ENCODE measurements at places on chromosomes 11 and 22.
A peak's percentile ranks its signal among the peaks of the same experiment; 100 is the strongest.

DNA sequence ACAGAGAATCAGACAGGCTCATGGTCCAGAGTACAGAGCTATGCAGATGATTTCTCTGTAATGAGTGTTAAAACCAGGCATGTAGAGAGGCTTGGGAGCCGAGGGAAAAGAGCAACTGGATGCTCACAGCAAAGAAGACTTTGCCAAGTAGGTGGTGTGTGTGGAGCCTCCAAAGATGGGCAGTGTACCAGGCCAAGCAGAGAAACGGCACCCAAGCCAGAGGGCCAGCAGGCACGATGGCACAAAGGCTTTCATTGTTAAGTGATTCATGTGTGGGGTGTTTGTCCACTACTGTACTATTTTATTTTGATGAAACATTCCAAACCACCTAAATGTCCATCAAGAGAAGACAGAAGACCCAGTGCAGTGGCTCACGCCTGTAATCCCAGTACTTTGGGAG is 11.1 kb downstream of the RANGAP1 start:
- no peak for DNase-seq

DNA sequence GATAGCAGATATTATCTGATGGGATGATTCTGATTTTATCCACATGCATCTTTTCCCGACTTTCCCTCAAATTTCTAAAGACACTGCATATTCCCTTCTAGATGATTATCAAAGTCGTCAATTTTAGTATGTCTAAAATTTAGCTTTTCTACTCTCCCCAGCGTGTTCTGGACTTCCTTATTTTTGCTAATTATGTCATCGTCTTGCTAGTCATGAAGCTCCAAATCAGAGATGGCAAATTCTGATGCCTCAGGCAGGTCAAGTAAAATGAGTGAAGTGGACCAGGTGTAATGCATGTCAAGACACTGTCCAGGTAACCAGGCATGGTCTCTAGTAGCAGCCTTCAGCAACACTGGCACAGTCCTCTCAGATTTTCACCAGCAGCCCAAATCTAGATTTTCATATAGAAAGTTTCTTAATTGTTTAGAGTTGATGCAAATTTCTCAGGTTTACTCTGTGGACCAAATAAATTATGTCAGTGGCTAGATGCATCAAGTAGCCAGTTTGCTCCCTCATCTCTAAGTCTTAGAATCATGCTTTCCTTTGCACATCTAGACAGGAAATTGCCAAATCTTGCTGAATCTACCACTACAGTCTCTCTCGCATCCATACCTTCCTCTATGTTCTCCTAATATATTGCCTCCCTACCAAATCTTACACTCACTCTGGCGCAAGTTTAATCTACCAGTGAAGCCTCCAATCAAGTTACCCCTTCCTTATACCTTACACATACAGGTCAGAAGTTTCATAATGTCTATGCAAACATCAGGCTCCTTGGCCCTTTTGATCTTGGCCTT is 10.6 kb downstream of the HSD17B12 start:
- no peak for DNase-seq

DNA sequence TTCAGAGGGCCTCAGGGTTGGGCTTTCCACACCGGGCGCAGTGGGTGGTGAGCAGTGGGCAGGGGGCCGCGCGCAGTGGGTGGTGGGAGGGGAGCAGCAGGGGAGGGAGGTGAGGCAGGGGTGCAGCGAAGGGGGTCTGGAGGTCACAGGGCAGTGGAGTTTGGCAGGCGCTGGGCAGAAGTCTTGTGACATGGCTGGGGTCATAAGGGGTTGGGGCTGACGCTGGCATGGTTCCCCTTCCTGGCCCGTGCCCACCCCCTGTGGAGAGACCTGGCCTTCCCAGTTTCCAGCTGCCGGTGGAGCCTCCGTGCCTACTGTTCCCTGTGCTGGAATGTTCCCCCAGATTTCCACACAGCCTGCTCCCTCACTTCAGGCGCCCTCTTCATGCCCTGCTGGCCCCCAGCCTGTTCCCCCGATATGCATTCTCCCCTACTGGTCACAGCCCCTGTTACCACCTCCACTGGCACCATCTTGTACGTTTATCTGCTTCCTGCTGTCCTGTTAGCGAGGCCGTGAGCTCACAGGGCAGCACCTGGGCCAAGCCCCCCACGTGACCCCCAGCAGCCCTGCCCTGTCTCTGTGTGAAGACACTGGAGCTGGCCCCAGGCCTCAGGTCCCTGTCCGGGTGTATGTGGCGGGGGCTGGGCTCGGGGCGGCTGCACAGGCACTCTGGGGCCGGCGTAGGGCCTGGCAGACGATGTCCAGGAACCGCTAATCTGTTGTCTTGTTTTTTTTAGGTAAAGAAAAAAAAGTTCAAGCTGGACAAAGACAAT is 111.6 kb downstream of the KCNQ1OT1 start:
- DNase-seq: no peak

GRCh38 chr11:13207665-13208594 is 69.7 kb upstream of the BMAL1 start:
- peak; percentile 28 for DNase-seq

GRCh38 chr22:50229370-50229769 is 15.5 kb downstream of the TUBGCP6 start:
- DNase-seq: no peak

DNA sequence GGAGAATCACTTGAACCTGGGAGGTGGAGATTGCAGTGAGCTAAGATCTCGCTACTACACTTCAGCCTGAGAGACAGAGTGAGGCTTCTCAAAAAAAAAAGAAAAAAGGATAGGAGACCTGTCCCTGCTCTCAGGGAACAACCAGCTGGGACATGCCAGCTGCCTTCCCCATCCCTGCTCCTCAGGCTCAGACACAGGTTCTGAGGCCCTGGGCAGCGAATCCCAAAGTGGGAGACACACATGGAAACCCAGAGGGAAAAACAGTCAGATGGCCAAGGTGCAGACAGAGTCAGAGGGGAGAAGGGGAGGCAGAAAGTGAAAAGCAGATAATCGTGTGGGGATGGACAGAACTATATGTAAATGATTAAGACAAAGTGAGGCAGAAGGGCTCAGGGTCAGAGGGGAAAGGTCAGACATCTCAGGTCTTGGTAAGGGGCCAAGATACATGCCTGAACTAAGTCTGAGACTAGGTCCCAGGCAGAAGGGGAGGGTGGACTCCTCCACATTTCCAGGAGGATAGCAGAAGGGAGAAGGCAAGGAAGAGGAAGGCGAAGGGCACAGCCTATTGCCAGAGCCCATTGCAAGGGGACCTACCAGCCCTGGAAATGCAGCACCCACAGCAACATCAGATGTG is 14.2 kb downstream of the STARD10 start:
- DNase-seq: no peak

- DNase-seq: no peak
These were observed 7.4 kb upstream of the PATL1 start for GRCh38 chr11:59676205-59676604.

DNA sequence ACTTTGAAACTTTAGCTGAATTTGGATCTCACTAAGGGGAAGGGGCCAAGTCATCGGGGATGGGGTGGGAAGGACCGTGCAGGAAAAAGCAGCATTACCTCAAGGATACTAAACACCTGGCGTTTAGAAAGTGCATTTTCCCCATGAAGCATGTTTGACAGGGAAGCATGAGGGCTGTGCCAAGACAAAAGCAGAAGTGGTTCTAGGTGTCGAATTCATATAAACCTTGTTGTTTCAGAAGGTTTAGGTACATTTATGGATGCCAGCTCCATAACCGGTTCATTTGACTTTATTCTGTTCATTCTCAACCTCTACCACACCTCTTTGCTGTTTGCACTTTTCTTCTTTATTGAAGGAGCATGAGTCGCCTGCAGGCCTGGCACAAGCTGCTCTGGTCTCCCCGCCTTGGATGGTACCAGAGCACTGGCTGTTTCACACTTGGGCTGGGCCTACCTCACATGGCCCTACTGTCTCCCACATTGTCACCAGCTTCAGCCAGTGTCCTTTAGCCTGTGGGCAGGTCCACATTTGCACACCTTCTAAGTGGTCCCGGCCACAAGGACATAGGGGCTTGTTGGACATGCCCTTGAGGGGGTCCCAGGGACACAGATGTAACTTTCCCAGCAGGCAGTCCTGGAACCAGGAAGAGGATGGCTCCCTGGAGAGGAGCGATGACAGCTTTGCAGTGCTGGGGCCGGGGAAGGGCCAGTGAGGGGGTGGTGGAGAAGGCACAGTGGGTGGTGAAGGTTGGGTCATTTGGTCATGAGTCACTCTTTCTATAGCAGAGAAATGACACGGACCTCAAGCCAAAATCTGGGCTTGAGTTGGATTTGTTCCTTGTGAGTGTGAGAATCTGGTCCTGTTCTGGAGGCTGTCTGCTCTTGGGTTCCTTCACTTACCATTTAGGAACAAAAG is 3.2 kb upstream of the ST14 start:
- peak; percentile 34 for DNase-seq

DNA sequence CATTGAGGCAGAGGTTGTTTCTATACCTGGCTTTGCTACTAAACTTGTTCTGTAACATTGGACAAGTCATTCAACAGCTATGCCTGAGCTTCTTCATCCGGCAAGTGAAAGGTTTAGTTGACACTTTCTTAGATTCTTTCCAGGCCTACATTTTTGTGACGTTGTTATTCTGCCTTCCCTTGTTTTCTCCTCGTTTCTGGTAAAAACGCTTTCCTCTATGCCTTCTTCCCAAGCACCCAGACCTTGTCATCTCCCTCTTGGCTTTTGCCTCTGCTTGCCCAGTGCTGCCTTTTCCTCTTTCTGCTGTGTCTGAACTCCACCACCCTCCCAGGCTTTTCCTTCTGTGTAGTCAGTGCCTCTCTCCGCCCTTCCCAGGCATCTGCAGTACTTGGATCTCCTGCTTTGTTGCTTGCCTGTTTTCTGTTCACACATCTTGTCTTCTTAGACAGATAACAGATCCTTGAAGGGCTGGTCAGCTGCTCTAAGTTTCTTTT is 1.4 kb upstream of the AMOTL1 start:
- no peak for DNase-seq

- DNase-seq: no peak
These were observed 14.3 kb downstream of the TCIRG1 start for GRCh38 chr11:68053117-68053516.

GRCh38 chr11:66243782-66244535 is 24.5 kb upstream of the RAB1B start:
- DNase-seq: no peak

DNA sequence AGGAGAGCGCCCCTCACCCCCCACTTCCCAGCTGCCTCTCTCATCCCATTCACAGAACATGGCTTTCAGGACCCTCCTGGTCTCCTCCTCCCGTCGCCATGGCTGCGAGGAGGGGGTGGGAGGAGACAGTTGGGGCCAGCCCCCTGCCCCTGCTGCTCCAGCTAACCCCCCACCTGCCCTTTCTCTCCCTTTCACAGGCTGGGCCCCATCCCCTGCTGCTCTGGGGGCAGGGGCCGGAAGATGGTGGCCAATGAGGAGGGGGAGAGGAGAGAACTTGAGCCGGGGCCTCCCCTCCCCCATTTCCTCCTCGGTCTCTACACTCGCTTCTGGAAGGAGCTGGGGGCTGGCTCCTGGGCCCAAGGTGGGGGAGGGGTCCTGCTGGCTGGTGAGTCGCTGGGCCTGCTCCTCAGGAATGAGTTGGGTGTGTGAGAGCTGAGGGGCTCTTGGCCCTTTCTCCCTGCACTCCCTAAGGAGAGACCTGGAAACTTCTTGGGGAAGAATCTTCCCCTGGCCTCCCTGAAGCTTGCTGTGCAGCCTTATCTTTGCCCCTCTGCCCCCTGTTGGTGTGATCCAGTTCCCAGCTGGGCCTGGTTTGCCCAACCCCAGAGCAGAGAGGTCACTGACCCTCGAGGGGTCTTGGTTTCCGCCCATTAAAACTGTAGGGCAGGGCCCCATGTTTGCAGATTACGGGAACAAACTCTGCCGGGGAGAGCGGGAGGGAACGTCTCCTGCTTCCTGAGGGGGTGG is 10.2 kb downstream of the YPEL4 start:
- no peak for DNase-seq

DNA sequence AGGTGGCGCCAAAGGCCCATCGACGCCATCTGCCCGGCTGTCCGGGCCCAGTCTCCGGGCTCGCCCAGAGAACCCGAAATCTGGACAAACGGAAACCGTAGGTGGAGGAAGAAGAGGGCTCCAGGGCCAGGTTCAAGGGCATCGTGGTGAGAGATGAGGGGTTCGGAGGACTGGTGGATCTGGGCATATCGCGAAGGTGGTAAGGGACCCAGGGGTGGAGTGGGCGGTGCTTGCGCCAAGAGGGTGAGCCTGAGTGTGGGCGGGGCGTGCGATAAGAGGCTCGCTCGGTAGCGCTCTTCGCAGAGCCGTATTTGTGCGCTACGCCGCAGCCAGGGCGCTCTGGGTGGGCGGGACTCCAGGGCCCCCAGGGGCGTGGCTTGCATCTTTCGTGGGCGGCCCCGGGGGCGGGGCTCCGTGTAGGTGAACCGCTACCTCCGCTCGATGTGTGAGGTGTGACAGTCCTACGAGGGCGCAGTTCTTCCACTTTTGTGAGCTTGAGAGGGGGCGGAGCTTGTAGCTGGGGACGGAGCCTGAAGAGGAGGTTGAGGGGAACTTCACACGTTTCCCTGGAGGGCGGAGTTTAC is 4.8 kb downstream of the CD248 start:
- DNase-seq: peak; percentile 77

DNA sequence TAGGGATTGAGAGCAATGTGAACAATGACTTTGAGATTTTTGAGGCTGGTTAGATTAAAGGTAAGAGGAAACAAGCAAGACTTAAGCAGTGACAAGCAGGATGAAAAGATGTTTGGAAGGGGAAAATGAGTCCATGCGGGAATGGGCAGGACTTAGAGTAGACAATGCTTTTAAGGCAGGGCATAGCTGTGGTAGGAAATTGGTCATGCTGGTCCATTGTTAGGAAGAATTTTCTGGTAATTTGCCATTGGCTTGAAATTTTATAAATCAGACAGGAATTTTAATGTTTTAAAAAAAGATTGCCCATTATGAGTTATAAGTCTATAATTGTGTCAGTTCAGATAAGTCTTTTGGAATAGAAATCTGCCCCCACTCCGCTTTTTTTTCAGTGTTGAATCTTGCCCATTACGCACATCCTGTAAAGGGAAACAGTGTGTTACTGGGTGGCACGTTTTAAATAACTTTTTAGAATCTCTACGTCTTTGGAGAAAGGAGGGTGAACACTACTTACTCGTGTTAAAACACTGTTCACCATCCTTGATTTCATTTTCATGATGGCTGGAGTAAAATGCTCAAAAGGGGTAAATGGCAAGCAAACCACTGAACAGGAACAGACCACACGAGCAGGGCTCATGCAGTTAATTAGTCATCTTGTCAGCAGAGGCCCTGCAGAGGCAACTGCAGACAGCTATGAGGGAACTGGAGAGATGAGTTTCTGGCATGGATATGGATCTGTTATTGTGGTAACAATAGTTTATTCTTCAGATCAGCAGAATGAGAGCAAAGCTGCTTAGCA is 25.0 kb downstream of the SWAP70 start:
- DNase-seq: no peak

GRCh38 chr11:45451766-45452440 is 165.8 kb upstream of the SYT13 start:
- DNase-seq: no peak
